Stimulated activated CD8-positive, alpha-beta memory T cell treated with anti-CD3 and anti-CD28 coated beads, Interleukin-4, amount 100 ng/mL, for 1 hour (primary cell): ENCODE measurements at places on chromosomes 2 and 18.

GRCh38 chr2:85154048-85154753 lies 21.0 kb downstream of the TCF7L1 start:
- no peak for DNase-seq

DNA sequence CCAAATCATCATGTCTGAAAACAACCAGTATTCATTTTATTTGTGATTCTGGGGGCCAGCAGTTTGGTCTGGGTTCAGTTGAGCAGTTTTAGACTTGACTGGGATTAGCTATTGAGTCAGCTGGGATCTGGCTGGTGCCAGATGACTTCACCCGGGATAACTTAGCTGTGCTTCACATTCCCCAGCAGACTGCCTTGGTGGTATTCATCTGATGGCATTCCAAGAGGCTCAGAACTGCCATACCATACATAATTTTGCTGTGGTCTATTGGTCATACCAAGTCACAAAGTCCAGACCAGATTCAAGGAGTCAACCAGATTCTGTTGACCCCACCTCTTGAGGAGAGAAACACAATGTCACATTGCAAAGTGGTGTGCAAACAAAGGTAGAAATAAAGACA lies 7.8 kb upstream of the FSHR start:
- DNase-seq: no peak

DNA sequence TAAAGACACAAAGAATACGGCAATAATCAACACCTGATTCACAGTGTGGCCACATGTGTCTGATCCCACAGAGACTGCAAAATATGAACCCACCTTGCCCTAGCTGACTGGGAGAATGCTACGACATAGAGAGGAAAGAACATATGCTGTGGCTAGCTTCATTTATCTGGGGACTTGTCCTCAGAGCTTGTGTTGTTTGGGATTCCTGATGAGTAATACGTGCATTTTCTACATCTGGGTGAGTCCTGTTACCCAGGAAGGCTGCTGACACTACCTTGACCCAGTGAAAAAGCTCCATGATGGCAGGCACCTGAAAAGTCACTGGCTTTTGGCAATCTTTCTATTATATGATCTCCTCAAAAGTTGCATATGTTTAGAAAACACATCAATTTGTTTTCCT lies 427.7 kb upstream of the LYPD1 start:
- no peak for DNase-seq

- no peak for DNase-seq
Observed at GRCh38 chr18:26869640-26870039, 4.1 kb upstream of the AQP4 start.

GRCh38 chr18:74508366-74508765 lies 12.2 kb downstream of the CNDP2 start:
- DNase-seq: no peak

DNA sequence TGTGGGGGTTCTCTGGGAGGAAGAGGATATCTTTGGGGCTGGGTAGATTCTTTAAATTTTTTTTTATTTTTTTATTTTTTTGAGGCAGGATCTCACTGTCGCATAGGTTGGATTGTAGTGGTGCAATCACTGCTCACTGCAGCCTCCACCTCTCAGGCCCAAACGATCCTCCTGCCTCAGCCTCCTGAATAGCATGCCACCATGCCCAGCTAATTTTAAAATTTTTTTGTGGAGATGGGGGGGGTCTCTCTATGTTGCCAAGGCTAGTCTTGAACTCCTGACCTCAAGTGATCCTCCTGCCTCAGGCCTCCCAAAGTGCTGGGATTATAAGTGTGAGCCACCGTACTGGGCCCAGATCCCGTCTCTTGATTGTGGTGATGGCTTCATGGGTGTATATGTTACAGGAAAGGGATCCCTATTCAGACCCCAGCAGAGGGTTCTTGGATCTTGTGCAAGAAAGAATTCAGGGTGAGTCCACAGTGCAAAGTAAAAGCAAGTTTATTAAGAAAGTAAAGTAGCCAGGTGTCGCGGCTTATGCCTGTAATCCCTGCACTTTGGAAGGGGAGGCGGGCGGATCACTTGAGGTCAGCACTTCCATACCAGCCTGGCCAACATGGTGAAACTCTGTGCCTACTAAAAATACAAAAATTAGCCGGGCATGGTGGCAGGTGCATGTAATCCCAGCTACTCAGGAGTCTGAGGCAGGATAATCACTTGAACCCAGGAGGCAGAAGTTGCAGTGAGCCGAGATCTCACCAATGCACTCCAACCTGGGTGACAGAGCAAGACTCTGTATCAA lies 2.0 kb upstream of the C2orf68 start:
- DNase-seq: no peak

DNA sequence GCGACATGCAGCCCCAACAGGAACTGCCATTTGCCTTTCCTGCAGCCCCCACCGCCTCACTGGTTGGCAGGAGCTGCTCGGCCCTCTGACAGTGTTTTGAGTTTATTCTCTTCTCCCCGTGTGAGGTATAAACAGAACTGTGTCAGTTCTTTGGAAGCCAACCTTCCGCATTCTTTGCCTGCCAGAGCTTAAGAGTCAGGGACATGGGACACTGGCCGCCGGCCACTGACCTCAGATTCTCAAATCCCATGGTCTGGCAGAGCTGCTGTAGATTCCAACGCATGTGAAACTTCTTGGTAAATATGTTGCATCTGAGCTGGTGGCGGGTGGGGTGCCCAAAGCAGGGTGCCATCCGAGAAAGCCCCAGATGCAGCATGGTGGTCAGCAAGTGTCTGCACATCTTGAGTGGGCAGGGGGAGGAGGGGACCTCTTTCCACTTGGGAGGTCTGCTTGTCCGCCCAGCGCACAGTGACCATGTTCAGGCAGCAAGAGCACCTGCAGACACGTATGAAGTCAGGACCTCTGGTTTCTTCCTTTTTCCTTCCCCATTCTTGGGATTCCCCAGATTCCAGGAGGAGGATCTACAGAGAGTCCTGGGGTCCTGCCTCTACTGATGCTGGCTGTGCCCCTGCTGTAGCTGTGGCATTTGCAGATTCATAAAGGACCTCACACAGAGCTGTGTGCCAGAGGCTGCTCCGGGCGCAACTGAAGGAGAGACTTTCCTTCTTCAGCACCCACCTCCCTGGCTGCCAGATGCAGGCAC lies 23.8 kb downstream of the ASB18 start:
- DNase-seq: no peak

DNA sequence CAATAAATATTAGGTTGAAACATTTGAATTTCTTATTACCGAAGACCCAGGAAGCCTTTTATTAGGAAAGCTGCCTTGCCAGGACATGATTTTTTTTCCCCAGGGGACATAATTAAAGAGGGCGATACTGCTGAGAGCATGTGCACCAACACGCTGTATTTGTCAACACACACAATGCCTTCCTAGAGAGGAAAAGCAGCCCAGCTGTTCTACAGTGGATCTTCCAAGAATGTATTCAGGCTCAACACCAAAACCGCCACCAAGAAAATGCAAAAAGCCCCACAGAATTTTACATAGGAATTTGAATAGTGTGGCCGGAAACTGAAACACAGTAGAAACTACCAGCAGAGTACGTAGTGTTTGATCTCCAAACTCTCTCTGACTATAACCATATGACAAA lies 320.4 kb downstream of the DLGAP1 start:
- DNase-seq: no peak

- DNase-seq: no peak
Observed at GRCh38 chr2:64426183-64426952, 27.6 kb upstream of the LGALSL start.

- DNase-seq: no peak
Observed at GRCh38 chr2:96523659-96524481, 12.7 kb upstream of the ARID5A start.

DNA sequence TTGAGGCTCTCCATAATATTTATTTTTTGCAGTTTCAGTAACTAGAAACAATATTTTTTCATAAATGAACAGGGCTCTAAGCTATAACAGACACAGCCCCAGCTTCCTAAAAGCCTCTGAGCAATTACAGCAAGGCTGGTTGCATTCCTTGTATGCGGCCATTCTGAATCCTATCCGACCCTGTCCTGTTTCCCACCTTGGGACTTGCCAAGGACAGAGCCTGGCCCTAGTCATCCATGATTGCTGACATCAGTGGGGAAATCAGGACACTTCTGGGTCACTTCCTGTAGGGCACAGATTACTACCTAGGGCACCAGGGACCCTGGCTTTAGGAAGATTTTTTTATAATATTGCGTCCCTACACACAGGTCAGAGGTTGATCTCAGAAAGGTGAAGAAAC lies 5.5 kb downstream of the TMEM177 start:
- DNase-seq: no peak

- no peak for DNase-seq
Observed at GRCh38 chr2:12465631-12466135, 251.1 kb upstream of the TRIB2 start.

DNA sequence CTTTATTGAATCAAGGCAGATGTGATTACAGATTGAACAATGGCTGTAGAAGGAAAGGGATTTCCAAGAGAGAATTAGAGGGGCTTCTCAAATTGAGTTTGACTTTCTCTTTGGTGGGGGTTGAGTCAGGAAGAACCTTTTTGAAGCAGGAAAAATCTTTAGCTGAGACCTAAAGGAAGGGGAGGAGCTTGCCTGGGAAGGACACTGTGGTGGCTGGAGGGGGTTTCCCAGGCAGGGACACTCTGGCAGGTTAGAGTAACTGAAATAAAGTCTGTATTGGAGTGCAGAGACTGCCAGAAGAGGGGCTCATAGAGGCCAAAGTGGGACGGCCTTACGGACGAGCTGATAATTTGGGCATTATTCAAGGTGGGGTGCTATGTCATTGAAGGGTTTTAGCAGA lies 69.3 kb downstream of the NEDD4L start:
- DNase-seq: no peak

DNA sequence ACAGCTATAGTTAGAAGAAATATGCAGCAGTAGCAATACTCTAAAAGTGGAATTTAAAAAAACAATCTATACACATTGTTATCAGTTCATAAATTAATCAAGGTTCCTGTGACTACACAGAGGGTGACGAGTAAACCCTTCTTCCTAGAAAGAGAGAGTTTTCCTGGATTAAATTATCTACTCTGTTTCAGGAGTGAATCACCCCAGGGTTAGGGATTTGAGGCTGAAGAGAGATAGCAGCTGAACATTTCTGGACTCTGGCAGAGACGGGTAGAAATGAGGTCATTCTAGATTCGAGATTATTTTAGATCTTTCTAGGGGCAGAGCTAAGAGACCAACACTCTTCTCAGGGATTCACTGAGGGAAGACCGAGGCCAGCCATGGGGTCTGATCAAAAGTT lies 38.8 kb upstream of the PMAIP1 start:
- no peak for DNase-seq

DNA sequence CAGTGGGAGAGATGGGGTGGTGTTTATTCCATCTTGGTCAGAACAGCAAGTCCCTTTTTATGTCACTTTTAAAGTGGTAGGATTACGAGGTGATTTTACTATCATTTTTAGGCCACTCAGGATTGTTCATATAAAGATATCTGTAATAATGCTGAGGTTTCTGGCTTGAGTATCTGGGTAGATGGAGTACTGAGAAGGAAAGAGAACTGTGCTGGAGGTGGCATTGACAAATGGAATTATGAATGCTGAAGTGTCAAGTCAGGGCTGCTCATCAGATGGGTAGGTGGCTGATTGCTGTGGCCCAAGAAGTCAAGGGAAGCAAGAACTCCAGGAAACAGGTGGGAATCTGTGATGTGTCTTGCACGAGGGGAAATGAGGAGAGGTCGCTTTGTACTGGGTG lies 85.3 kb upstream of the MGAT4A start:
- no peak for DNase-seq

DNA sequence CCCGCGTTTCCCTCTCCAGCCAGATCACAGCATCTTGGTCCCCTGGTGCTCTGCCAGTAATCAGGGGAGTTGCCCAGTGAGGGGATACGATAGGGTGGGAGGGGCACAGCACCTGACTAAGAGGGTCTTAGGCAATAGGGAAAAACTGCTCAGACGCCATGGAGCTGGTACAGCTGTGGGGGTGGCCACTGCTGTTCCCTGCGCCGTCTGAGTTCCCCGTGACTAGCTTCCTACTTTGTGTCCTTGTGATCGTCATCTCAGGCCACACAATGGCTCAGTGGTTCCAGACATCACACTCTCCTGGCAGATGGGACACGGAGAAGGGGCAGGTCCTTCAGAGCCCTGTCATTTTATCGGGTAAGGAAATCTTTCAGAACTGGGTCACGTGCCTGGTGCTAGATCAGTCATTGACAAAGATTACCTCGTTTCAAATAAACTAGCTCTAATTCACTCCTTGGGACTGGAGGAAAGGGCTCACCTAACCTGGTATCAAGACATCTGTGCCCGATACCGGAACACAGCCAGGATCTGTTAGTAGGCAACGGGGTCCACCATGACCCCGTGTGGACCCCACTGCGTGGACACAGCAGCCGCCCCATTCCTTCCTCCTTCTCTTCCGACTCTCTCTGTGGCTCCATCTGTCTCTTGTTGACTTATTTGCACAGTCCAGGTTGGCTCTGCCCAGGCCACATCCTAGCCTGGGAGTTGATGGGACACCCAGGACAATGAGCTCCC lies 101.6 kb downstream of the PTGR3 start:
- no peak for DNase-seq

DNA sequence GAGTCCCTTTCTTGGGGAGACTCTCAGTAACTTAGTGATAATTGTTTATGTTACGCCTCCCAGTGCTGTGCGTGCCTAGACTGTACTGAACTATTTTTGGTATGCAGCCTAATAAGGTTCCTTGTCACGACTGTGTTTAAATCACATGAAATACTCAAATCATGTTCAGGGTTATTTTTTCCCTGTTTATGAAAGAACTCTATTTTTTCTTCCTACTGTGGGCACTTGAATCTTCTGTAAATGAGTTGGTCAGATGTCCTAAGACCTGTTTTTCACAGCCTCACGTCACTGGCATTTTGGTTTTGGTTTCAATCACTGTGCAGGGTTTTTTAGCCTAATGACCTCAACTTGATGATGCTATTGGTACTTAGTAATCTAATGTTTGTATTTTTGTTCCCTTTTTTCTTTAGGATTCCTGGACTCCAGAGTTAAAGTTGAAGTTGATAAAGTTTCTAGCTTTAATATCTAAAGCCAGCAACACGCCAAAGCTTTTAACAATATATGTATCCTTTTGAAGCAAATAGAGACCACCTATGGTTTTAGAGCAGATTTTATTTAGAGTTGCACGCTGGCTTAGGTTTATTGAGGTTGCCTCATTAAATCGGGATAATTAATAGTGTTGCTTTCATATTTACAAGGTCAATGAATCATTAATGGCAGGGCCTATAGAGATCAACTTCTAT lies 24.0 kb downstream of the ARMC9 start:
- DNase-seq: no peak

DNA sequence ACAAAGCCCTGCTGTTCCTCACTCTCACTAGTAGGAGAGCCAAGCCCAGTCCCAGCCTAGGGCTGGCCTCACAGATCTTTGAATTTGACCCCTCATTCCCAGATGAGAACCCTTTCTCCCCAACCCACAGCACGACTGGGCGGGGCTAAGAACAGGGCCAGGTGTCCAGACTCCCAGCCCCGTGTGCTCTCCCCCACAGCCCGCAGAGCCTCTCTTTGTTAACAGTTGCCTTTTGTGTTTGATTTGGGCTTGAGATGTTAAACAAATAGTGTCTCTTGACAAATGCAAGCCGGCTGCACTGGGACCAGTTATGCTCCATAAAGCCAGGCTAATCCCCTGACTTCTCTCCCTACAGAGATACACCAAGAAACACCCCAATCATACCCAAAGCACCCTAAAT lies 4.7 kb upstream of the KCNK3 start:
- DNase-seq: no peak
